ENCODE measurements at places on chromosomes 6 and 20.
A peak's percentile ranks its signal among the peaks of the same experiment; 100 is the strongest.

- no peak for DNase-seq
These were observed 10.4 kb upstream of the PLCB1 start for GRCh38 chr20:8121666-8122065.

DNA sequence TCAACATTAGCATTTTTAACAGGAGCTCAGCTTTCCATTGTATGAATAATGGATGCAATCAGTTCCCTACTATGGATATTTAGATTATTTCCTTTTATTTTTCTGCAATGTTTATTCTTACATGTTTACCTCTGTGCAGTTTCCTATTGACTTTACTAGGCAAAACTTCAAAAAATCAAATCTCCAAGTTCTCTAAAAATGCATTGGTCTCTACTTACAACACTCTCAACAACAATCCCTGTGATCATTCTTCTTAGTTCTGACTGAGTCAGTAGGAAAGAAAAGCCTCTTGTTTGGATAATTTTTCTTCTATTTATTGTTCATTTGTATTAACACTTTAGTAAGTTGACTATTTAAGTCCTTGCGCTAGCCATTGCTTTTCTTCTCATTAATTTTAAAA is 126.1 kb downstream of the KIF13A start:
- DNase-seq: no peak

DNA sequence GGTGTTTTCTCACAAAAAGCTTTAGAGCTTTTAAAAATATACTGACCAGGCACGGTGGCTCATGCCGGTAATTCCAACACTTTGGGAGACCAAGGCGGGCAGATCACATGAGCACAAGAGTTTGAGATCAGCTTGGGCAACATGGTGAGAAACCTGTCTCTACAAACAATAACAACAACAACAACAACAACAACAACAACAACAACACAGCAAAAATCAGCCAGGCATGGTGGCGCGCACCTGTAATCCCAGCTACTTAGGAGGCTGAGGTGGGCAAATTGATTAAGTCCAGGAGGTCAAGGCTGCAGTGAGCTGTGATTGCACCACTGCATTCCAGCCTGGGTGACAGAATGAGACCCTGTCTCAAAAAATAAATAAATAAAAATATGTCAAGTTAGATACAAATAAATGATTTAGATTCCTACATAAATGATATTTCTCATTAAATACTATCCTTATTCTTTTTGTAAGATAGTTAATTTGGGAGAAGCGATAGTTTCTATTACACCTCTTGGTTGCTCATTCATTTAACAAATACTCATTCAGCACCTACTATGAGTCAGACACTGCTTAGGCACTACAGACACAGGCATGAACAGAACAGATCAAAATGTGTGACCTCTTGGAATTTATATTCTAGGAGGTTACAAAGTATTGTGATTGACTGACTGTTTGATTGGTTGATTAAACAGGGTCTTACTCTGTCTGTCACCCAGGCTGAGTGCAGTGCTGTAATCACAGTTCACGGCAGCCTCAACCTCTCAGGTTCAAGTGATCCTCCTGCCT is 83.5 kb upstream of the BEND3 start:
- DNase-seq: no peak

- peak; percentile 94 for DNase-seq
These were observed at the start of gene MKKS for GRCh38 chr20:10433623-10434466. Gene MKKS (minus strand): TSS chr20:10434222. CDS start chr20:10413514, 20,708 bp downstream.

- DNase-seq: no peak
These were observed 49.1 kb downstream of the DAAM2 start for GRCh38 chr6:39841291-39841690.

DNA sequence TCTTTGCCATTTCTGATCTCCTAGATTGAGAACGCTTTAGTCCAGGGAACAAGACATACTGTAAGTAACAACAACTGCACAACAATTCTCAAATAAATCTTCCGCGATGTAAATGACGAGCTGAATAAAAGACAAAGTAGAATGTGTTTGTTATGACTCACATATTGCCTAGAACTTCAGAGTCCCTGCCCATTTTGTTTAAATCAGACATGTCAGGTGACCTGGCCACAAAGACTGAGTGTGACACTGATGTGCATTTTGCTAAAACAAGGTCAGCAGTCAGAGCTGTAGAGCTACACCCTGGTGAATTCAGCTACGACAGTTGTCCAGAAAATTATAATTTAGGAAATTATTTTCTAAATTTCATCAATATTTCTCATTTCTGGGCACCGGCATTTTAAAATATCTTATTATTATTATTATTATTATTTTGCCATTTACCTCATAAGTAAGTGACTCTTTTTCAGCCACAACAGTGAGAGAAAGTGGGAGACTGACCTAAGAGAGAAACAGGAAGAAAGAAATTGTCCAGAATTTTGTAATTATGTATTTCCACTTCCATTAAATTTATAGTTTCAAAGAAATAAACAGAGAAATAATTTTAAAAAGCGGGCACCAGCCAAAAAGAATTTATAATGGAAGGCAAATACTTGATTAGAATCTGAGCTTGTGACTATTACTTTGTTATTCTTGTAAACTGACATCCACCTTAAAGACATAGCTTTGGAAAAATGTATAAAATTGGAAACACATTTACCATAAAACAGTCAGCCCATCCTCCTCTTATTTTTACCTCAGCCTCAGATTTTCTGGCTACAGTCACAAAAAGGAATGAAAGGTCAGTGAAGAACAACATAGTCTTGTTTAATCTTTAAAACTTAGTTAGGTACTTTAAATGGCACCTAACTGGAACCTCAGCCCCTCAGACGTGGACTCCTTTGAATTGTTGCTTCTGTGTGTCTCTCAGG is 157.0 kb upstream of the CITED2 start:
- peak; percentile 38 for DNase-seq
